ENCODE measurements at places on chromosomes 2 and 18. TPM values are rescaled to one million over a fixed set of nuclear protein-coding genes. Genes with fewer than 3 reads are reported as not detected.

DNA sequence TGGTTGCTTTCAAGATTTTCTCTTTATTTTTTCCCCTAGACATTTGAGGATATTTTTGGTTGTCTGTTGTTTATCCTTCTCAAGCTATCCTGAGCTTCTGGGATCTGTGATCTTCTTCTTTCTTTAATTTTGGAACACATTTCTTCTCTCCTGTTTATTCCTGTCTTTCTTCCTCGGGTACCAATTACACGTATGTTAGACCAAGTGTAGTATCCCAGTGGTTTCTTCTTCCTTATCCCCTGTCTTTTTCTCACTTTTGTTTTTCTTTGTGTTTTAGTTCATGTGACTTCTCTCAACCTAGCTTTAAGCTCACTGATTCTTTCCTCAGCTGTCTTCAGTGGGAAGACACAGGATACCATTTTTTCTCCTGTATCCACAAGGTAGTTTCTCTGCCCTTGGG lies 120.0 kb downstream of the GALR1 start:
- no peak for DNase-seq

DNA sequence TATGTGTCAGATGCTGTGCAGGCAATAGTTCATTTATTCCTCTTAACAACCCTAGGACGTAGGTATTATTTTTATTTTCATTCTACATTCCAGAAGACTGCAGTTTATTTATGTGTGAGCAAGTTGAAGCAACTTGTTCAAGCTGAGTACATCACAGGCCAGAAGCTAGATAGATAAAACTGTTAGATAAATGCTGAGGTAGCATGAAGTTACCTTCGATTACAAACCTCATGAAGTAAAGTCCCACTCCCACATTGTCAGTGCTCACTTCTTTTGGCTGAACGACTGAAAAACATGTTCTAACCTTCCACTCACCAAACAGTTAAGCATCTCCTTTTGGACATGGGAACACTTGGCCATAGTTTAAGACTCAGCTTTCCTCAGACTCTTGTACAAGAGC lies 439.2 kb downstream of the TNS1 start:
- DNase-seq: no peak

- no peak for DNase-seq
Observed at GRCh38 chr2:88053934-88054781, 1.4 kb downstream of the KRCC1 start.

DNA sequence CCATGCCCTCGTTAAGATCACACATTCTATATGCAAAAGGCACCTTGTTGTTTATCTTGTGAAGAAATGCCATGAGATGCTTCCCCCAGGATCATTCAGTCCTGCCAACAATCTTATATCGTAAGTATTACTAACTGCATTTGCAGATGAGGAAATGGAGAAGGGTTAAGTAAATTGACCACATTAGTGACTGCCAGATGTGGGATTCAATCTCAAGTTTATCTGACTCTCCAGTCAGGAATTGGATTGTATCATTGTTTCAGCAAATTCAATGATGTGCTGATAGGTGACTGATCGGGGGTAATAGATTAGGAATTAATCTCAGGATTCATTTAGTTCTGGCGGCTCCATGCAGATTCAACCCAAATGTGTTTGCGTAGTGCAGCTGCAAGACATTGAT lies 106.2 kb downstream of the CNTNAP5 start:
- DNase-seq: no peak

DNA sequence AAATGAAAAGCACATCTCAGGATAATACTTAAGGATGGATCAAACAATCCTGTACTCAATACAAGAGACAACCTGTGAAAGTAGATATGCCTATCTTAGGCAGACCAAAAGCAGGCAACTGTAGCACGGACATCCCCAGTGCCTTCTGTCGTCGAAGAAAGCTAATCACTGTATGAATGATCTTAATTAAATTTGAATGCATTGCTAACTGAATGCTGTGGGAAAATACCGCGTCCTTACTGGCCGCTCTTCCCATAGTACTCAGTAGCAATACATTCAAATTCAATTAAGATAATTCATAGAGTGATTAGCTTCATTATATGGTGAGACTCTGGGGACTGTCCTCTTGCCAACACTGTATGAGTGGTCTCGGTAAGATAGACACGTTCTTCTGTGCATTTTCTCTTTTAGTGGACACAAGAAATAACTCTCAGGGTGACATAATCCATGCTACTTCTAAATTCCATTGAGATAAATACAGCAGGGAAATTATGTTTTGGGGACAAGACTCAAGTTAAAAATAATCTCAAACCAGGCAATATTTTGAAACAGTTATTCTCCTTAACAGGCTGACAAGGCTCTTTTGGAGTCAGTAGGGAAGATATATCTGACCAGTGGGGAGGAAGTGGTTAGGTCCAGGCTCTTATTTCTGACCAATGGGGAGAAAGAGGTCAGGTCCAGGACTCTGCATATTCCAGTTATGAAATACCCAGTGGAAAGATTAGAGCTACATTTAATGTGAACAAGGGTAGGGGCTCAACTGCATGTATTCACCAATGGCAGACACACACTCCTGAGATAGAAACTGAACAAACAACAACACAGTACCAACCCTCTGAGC lies 97.3 kb downstream of the DOCK10 start:
- no peak for DNase-seq

GRCh38 chr18:36769611-36770314 lies 59.0 kb downstream of the TPGS2 start:
- peak; percentile 61 for DNase-seq

GRCh38 chr2:38409156-38410102 lies 32.4 kb upstream of the ATL2 start:
- DNase-seq: no peak

DNA sequence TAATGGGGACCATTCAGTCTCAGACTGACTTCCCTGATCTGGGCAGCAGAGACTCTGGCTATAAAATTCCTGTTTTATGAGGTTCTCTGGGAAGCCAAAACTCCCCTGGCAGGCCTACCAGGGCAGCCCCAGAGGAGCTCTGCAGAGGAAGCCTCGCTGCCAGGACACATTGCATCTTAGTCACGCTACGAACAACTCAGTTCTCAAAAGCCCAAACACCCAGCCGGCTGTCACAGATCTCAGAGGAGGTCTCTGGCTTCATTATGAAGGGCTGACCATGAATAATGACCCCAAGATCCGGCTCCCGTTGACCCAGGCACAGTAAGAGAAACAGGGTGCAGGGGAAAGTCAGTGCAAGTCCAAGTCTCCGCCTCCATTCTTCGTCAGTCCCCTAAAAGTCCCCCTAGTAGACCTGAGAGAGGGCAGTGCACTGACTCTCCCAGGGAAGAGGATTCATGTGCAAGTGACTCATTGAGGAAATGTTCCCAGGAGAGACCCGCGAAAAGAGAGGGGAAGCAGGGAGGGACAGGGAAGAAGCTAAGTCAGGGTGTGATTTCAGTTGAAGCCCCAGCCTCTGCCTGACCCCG lies 212.3 kb downstream of the CYP26B1 start:
- DNase-seq: no peak

DNA sequence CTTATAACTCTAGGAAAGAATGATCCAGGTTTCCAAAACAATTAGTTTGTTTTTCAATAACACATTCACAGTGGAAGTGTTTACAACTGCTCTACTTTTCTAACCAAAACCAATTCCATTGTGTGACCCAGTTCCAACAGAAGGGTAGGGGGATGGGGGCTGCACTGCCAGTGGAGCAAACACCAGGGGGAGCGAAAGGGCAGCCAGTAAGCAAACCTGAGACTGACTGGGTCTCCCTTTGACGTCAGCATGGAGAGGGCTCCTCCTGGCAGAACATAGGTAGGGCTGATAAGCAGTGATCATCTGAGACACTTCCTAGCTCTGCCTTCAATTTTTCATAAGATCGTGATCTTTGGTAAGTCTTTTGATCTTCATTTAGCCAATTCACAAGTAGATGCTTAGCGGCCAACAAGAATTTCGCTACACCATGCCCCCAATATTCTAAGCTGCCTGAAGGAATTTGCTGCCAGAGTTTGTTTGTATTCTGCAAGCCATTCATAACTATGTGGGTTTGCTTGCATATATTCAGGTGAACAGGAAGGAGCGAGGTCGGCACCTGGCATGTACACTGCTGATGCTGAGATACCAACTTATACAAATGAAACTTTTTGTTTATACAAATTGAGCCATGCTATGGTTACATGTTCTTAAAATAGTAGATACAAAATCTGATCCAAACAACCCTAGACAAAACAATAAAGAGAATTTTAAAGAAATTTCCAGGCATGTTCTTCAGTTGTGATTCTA lies 45.9 kb downstream of the ST6GAL2 start:
- DNase-seq: peak; percentile 89

The SETBP1 gene
- 1.8 TPM for total RNA-seq

GRCh38 chr2:147567136-147567535 lies 277.7 kb upstream of the ACVR2A start:
- no peak for DNase-seq

DNA sequence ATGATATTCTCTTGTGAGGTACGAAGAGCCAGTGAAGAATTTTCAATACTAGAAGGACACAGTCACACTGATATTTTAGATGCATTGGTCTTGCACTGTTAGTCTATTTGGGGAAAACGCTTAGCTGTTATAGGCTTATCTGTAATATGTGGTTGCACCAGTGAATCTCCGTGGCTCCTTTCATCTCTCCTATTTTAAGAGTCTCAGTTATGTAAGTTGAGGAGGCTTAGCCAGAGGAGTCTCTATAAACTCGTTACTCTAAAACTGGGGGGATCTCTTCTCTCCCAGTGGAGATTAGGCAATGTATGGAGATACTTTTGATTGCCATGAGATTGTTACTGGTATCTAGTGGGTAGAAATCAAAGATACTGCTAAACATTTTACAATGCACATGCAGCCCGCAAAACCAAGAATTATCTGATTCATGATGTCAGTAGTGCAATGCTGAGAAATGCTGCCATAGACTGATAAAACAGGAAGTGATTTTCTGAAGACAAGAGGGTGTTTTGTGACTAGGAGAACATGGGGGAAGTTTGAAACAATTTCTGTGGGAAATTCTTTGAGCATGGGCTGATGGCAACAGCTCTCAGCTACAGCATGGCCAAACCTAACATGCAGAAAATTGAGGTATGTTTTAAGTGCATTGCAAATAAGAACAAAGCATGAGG lies 339.1 kb downstream of the SOX11 start:
- DNase-seq: no peak

GRCh38 chr18:490024-490366 lies 10.5 kb downstream of the COLEC12 start:
- DNase-seq: no peak

GRCh38 chr2:121333834-121334558 lies 49.0 kb upstream of the TFCP2L1 start:
- no peak for DNase-seq

DNA sequence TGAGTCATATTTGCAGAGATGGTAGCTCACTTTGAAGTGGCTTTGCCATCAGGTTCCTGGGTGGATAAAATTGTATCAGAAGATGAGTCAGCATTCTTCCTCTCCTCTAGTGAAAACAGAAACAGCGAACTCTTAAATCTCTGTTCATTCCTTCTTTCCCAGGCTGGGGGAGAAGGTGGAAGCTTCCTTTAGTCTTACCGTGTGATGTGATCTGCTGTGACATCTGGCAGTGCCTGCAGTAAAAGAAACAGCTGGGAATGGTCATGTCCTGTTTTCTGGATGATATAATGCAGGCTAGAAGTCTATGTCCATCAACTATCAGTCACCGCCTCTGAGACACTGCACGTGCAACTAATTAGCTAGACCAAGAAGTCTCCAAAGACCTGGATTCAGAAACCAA lies 171.6 kb downstream of the VAPA start:
- no peak for DNase-seq

- peak; percentile 25 for DNase-seq
Observed at GRCh38 chr2:182499706-182500470, 73.1 kb upstream of the PDE1A start.

The UGT1A3 gene
- total RNA-seq: not detected

GRCh38 chr2:222960126-222960525 lies 91.9 kb upstream of the KCNE4 start:
- DNase-seq: no peak

- DNase-seq: peak; percentile 74
Observed at GRCh38 chr2:240782221-240782885, 37.7 kb downstream of the KIF1A start.

The C2orf80 gene
- not detected for total RNA-seq

The CIDEA gene
- total RNA-seq: not detected

DNA sequence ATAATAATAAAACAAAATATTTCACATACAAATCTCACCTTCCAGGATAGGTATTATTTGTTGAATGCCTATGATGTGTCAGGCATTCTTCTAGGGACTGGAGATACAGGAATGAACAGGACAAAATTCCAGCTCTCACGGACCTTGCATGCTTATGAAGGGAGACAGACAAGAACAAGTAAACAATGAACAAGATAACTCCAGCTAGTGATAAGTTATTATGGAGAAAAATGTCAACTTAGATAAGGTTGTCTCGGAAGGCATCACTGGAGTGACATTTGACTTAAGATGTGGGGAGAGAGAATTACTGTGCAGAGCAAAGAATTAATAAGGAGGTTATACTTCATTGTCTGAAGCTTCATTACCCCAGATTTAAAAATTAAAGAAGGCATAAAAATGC lies 836.7 kb downstream of the SOCS6 start:
- DNase-seq: no peak

The TMEM87B gene
- total RNA-seq: 7.1 TPM

DNA sequence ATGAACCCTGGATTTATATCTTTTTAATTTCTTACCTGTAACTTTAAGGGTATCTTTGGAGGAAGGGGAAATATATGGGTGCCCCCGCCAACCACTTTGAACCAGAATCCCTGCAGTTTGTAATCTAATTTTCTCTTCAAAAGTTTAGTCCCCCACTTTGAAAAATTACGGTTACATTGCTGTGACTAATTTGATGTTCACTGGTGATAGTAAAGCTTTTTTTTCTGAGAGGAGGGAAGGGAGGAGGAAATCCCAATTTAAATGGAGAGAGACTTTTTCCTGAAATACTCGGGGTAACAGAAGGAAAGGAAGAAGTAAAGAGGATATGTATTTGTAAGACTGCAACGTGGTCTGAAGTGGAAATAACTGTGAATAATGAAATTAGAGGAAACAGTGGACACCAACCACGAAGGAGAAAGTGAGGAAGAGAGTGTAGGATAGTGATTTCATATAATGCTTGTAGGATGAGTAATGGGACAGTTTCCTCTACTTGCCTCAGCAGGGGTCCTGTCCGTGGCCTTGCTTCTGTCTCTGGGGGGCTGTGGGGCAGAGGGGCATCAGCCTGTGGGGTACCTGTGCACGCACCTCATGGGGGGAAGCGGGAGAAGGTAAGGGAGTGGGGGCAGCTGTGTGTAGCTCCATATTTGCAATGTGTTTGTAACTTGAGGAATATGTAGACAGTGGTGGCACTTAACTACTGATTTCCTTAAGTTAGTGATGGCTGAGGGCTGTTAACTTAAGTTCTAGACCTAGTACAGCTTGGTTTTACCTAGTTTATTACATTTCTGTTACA lies 161.1 kb downstream of the LTBP1 start:
- DNase-seq: no peak

DNA sequence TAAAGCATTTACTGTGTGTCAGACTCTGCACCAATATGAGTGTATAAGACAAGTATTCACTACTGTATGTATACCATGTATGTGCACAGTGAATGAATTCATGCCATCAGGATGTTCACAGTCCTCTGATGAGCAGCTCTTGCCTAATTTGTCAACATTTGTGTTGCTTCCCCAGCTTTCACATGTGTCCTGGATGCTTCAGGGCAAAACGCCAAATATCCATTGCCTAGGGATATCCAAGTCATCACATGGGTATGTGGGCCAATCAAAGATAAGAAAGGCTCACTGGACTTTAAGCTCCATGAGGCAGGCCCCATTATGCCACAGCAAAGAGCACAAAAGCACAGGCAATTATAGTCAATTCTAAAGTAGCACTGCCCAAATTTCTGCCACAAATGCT lies 134.2 kb upstream of the CHAC2 start:
- DNase-seq: no peak

The TDRD15 gene
- total RNA-seq: not detected

- no peak for DNase-seq
Observed at GRCh38 chr2:239227661-239228371, 173.0 kb downstream of the HDAC4 start.
